ENCODE measurements at places on chromosomes 4 and X.

GRCh38 chrX:136679531-136679930 is 31.6 kb downstream of the CD40LG start:
- DNase-seq = no peak

- DNase-seq = no peak
These were observed 41.1 kb downstream of the FRMD7 start for GRCh38 chrX:132086672-132087071.

GRCh38 chr4:94757192-94758140 is at the start of gene BMPR1B:
TSS of gene BMPR1B (plus strand) at chr4:94757955. CDS start at chr4:95104425, 346,470 bp downstream.
- DNase-seq = no peak

- DNase-seq = no peak
These were observed 36.3 kb upstream of the GRPR start for GRCh38 chrX:16087076-16087475.

GRCh38 chrX:50838820-50839600 is 25.0 kb upstream of the SHROOM4 start:
- no peak for DNase-seq

- DNase-seq = no peak
These were observed 85.4 kb downstream of the SHISA3 start for GRCh38 chr4:42482516-42483327.

GRCh38 chr4:181982856-181983255 is 260.3 kb upstream of the TENM3 start:
- DNase-seq = no peak

- no peak for DNase-seq
These were observed 85.2 kb upstream of the SLIT2 start for GRCh38 chr4:20166544-20166943.

DNA sequence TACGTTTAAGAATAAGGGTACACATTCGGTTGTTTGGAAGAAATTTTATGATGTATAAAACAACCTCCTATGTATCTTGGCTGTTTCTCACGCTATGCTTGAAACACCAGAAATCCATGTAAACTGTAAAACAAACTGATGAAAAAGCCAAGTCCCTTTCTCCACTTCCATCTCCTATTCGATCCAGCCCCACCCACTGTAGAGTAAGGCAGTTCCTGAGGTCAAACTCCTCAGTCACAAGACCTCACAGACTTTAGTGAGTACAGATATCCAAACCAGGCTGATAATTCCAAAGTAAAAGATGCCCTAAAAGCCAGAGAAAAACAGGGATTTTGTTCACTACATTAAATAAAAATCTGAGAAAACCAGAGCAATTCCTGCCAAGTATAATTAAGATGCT is 45.6 kb downstream of the ARHGEF38 start:
- DNase-seq = no peak

DNA sequence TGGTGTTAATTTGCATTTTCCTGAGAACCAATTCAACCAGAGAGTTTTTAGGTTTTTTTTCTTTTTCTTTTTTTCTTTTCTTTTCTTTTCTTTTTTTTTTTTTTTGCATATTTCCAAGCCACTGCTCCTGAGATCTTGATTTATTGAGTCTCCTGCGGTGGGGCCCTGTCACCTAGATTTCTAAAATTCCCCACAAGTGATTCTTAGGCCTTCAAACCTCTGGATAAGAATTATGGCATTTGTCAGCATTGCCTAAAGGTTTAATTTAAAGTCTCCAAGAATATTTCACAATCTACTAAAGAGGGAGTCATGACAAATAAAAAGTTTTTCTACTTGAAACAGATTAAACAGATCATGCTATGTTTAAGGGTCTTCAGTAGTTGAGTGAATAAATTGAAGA is 84.9 kb downstream of the GAB1 start:
- DNase-seq = no peak

DNA sequence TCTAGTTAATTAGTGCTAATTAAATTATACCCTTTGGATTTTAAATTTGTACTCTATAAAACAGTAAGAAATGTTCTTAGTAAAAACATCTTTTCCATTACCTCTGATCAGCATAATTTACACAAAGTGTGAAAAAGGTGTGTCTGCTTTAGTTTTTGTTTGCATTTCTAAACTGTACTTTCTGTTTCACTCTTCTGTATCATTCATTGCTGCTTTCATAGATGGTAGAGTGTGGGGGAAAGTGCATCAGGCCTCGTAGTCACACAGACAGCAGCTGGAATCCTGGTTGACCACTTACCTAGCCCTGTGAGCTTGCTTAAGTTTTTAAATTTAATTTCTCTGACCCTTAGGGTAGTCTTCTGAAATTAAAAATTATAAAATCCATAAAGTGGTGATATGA is 275.4 kb upstream of the PITX2 start:
- no peak for DNase-seq

DNA sequence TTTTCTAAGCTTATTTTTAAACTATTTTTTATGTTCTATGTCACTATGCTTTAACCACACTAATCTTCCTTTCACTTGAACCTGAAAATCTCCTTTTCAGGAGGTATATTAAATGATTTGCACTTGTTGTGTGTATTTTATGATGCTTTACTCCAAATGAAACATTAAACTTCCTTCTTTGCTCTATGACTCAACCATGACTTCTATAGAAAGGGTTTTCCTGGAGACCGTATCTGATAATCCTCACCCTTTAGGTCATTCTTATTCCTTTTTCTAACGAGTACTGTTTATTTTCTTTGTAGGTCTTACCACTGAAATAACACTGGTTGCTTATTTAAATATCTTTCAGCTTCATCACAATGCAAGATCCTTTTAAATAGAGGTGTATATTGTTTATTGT is 1163.2 kb downstream of the PCDH18 start:
- DNase-seq = no peak

- DNase-seq = no peak
These were observed 21.3 kb upstream of the SFRP2 start for GRCh38 chr4:153809916-153810810.

- DNase-seq = no peak
These were observed 8.7 kb upstream of the TADA2B start for GRCh38 chr4:7034262-7035081.

- DNase-seq = no peak
These were observed 286.8 kb upstream of the DDX53 start for GRCh38 chrX:22712942-22713341.

DNA sequence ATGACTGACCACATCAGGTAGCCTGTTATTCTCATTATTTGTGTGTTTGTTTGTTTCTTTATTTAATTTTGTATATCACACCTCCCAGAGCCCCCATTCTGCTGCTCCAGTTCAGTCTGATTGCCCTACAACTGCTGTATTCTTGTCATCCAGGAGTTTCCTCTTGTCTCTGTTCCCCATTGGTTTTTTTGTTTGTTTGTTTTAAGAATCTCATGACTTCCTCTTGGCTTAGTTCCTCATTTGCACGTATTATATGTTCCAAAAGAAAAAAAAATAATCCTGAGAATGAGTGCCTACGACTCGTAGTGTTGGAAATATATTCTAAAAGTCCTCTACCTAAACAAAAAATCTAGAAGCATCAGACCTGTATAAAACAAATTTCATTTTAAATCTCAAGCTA is 142.3 kb upstream of the SLIT2 start:
- no peak for DNase-seq

DNA sequence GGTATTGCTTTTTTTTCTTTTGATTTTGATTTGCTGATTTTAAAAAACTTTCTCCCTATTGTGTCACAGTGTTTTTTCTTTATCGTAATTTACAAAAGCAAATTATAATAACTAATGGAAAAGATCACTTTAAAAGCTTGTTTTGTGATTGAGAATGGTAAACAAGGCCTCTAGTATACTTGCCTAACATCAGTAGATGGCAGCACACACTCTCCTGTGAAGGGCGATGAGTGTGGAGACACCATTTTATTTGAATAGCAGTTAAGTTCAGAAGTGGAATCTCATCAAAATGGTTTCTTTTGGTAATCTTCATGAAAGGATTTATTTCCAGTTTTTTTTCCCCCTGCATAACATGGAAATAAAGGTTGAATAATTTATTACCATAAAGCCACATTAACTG is 72.3 kb downstream of the PAK3 start:
- no peak for DNase-seq

DNA sequence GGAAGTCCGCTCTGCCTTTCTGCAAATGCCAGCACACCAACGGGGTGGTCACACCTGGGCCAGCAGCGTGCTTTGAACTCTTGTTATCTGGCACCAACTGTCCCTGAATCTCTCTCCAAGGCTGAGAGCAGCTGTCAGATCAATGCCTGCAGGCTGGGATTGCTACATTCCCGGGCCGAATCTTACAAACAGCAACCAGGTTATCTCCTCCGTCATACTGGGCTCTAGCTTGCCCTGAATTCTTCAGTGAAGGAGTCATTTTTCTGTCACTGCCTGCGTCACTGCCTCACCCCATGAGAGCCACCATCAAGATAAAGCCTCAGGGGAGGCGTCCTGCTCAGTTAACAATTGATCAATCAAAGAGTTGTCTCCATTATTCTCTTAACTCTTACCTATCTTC is 329.4 kb upstream of the PPARGC1A start:
- no peak for DNase-seq

DNA sequence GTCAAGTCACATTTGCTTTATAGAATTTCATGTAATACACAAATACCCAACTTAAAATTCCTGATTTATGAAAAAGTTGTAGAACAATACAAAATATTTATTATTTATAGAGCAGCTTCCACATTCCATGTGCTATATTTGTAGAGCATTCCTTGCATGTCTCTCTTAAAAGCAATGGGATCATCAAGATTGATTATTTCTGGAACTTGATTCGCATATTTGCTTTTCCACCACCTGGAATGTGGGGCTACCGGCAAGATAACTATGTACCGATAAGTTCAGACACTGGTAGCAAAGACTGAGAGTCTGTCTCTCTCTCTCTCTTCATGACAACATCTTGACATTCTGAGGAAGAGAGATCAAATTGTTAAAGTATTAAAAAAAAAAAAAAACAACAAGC is 59.3 kb downstream of the MAPK10 start:
- no peak for DNase-seq

DNA sequence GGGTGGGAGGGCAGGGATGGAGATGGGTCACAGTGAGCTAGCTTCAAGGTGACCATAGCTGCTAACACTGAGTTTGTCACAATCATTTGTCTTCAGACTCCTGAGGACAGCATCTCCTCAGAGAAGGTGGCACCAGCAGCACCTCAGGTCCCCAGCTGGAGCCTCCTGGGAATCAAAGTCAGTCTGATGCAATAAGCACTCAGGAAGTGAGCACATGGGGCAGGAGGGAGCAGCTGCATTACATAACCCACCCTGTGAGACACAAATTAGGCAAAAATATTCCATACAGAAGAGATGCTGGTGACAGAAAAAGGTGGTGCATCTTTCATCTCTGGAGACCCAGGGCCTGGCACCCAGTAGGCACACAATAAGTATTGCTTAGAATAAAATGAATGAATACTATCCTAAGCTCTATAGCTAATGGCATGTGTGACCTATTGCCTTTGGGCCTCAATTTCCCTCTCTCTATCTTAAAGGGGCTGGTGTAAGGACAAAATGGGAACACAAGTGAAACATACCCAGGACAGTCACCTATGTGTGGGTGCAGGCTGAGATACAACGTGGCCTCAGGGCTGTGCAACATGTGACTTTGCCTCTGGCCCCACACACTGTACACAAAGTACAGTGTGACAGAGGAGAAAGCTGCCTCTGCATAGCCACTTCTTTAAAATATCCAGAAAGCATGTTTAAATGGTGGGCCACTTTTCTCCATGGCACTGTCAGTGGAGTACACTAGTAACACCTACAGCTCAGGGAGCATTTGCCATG is 37.1 kb downstream of the SLC39A8 start:
- DNase-seq = no peak

GRCh38 chrX:19342331-19342906 is 1.3 kb upstream of the PDHA1 start:
- DNase-seq = no peak

GRCh38 chr4:33411182-33411581 is 2691.0 kb downstream of the PCDH7 start:
- DNase-seq = no peak

DNA sequence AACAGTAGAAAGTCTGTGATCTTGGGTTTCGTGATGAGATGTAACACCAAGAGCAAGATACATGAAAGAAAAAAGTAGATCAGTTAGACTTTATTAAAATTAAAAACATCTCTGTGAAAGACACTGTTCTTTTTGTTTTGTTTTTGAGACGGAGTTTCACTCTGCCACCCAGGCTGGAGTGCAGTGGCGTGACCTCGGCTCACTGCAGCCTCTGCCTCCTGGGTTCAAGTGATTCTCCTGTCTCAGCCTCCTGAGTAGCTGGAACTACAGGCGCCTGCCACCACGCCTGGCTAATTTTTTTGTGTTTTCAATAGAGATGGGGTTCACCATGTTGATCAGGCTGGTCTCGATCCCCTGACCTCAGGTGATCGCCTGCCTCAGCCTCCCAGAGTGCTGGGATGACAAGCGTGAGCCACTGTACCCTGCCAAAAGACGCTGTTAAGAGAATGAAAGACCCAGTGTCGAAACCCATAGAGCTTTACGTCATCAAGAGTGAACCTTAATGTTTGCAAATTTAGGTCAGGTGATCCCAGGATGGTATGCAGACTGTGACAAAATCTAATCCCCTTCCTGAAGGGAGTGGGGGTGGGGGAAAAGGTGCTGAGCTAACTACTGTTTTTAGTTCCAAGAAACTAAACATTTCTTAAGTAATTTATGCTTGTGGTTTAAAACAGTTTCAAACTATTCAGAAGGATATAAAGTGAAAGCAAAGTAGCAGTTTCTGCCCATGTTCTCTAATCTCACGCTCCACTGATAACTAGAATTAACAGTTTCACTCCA is 8.0 kb downstream of the OFD1 start:
- DNase-seq = no peak

DNA sequence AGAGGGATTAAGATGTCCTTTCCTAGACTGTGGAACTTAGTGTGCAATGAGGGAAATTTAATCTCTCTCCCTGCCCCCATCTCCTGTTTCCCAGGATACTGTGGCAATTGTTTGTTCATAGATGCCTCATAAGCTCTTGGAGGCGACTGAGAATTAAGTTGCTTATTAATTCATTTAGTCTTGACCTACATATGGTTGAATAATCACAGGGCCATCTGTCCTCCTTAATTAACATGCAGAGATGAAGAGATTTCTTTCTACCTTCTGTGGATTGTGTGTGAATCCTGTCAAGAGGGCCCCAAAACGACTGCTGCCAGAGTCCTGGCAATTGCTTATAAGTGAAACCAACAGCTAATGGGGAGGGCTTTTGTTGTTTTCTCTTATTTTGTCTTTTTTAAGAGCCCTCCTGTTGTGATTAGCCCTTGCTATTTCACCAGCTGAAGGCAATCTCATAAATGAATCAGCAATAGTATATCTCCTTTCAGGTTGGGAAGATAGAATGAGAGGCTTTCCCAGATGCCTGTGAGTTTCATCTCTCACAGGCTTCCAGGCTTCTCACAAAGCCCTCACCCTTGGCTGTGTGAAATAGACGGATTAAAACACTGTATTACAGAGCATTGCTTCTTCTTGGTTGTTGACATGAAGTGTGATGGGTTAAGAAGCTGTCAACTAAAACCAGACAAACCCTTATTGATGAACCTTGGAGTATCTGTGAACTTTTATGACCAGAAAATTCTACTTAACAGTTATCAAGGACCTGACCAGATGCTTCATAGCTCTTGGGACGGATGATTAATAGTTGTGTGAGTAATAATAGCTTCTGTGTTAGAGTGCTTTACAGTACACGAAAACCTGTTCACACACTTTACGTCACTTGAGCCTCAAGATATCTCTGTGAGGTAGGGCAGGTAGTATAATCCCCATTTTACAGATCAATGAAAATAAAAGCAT is 58.5 kb downstream of the PGRMC2 start:
- no peak for DNase-seq

- no peak for DNase-seq
These were observed 223.6 kb downstream of the RBMX2 start for GRCh38 chrX:130625386-130625785.

Data from ureter (tissue), 1 donor.